ENCODE measurements at places on chromosomes 7 and 10.

DNA sequence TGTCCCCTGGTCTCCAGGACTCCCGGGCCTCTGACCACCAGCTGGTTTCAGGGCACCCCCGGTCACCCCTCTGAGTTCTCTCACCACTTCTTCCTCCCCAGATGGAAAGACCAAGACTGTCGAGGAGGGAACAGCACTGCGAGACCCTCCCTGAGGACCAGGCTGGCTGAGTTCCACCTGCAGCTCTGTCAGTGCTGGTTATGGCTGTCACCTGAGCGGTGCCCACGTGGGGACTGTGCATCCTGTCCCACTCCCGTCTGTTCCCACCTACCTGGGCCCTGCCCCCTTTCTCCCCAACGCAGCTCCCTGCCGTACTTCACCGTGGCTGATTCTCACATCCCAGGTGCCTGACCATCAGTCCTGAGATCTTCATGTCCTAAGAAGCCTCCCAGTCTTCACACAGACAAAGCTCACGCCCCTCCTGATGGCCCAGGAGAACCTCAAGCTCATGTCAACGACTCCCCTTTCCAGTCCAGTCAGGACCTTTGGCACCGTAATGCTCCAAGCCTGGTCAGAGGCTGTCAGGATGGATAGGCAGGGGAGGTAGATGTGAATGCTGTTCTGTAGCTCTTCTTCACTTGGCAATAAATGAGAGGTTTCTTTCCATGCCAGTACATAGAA, 159.7 kb downstream of the USP6NL start:
- DNase-seq, result no peak

DNA sequence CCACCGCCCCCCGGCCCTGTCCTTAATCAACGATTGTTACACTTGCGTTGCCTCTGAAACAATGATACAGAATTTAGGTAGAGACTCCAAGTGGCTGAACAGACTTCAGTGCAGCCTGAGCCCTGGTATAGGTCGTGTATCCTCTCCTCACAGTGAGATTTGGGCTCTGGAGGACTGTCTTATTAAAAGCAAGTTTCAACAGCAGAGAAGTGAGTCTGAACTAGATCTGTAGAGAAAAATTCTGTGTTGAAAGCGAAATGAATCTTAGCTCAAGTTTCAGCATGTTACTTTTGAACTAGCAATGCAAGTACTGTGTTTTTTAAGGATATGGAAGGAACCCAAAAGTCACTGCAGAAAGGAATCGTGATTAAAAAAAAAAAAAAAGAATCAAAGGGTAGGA, 103.1 kb downstream of the HOXA1 start:
- no peak for DNase-seq

GRCh38 chr7:87876869-87877234, 559 bp downstream of the DBF4 start:
- peak; percentile 51 for DNase-seq

DNA sequence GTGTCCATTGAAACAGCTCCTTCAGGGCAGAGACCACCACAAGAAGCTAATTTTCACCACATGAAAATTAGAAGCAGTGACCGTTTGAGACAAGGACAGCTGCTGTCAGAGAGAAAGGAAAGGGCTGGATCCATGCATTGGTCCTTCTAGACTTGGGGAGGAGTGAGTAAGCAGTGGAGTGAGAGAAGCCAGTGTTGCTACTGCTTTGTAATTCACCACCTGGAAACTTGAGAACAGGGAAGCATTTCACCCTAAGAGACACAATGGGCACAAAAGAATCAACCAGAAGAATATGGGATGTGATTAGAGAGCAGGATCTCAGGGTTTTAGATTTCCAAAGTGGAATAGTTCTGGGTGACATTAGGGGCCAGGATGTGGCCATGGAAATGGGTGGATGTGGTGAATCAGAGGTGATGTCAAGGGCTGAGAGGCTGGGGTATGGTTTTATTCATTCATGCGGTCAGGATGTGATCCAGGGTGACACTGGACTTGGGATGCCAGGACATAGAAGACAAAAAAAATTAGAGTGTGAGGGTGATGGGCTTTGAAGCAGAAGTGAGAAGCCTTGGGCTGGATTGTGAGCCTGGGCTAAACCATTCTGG, 61.6 kb downstream of the DENND11 start:
- no peak for DNase-seq
